ENCODE measurements at places on chromosomes 13 and 19.
A peak's percentile ranks its signal among the peaks of the same experiment; 100 is the strongest.

GRCh38 chr13:80504453-80504852 lies 163.5 kb upstream of the SPRY2 start:
- no peak for DNase-seq

DNA sequence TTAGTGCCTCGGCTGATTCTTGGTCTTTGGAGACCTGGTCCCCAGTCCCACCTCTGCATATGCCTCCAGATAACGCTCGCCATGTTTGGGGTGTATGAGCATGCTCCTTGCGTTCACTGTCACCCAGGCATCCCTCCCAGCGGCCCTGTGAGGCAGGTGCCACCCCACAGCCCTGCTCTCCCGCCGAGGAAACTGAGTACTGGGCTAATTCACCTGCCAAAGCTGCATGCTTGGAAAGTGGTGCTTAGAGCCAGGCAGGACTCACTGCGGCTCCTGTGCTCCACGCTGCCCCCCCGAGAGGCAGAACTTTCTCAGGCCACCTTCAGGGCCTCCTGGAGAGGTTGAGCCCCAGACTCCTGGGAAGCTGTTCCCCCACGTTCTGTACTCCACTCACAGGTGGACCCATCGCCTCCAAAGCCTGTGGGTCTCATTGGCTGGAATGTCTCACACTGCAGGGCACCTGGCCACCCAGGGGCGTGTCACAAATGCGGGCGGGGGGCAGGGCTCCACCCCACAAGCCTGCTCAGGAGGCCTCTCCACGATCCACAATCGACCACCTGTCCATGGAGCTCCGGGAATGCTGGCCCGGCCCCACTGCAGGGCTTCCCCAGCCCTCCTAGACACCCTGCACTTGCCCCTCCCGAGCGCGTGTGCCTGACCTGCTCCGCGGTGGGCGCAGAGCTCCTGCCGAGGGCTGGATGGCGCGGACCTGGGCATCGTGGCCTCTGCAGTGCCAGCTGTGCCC lies 64.6 kb downstream of the ATP11A start:
- no peak for DNase-seq

DNA sequence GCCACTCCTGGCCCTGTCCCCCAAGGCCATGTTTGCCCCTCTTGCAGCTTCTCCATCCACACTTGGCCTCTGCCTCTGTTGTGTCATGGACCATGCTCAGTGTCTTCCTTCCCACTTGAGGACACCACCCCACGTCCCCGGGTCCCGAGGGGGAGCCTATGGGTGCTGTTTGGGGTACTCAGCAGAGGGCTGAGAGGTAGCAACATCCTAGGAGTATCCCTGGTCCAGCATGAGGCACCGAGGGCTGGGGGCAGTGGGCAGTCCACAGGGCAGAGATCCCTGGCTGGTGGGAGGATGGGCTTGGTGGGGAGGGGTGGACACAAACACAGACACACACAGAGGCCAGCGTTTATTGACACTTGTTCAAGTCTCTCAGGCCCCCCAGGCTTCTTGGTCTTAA lies 1.7 kb downstream of the COX7A1 start:
- DNase-seq: no peak

- no peak for DNase-seq
These were observed 25.1 kb downstream of the STARD13 start for GRCh38 chr13:33260168-33261098.

- no peak for DNase-seq
These were observed 26.8 kb upstream of the MED4 start for GRCh38 chr13:48121733-48122132.

GRCh38 chr19:38229585-38230073 lies 5.6 kb upstream of the DPF1 start:
- peak; percentile 10 for DNase-seq

- DNase-seq: no peak
These were observed 223.5 kb upstream of the SLC10A2 start for GRCh38 chr13:103289681-103290080.

- DNase-seq: no peak
These were observed 11.3 kb downstream of the STX10 start for GRCh38 chr19:13138916-13139198.

DNA sequence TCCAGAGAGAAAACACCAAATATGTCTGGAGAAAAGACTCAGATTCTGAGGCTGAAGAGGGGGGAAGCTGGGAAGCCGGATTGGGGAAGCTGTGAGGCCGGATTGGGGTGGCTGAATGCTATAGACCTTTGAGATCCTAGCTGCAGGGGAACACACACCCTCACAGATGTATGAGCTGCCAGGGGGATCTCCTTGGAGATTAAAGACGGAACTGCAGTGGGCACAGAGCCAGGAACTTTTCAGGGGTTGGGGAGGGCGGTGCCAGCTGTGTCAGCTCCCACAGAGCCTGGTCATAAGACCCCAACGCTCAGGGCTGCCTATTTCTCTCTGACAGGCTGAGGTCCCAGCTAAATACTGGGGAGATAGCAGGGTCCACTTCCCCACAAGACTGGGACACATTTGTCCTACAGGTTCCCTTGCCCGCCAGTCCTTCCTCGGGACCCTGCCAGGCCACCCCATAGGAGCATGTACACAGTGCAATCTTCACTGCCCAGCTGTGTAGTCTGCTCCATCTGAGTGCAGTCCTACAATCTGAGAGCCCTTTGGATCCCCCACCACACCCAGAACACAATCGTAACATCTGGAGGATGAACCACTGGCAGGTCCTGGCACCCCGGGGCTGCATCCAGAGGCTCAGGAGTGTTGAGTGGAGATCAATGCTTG lies 1893.9 kb downstream of the PCDH9 start:
- DNase-seq: no peak

GRCh38 chr19:41096353-41096752 lies 8.1 kb downstream of the CYP2A13 start:
- no peak for DNase-seq

DNA sequence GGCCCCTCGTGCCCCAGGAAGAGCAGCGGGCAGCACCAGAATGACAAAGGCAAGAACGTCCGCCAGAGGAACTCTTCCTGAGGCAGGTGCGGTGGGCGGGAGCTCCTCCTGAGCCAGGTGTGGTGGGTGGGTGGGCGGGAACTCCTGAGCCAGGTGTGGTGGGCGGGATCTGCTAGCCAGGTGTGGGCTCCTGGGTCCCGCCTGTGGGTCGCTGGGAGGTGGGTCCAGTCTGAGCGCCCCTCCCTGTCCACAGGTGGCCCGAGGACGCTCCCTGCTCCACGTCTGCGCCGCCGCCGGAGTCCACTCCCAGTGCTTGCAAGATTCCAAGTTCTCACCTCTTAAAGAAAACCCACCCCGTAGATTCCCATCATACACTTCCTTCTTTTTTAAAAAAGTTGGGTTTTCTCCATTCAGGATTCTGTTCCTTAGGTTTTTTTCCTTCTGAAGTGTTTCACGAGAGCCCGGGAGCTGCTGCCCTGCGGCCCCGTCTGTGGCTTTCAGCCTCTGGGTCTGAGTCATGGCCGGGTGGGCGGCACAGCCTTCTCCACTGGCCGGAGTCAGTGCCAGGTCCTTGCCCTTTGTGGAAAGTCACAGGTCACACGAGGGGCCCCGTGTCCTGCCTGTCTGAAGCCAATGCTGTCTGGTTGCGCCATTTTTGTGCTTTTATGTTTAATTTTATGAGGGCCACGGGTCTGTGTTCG lies 7.0 kb upstream of the HCN2 start:
- DNase-seq: peak; percentile 39

DNA sequence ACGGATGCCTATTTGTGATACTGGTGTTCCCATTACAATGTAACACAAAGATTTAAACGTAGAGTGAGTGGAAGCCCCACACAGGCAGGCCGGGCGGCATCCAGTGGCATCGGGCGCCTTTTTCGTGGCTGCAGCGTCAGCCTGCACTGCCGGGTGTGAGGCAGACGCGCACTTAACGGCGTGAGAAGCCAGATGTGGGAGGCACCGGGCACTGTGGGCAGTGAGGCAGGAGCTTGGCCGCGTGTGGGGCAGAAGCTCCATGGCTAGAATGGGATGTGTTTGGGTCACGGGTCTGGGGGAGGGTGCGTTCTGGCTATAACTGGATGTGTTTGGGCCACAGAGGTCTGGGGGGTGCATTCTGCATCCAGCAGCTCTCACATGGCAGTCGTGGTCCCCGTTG lies 63.1 kb upstream of the F7 start:
- DNase-seq: no peak

DNA sequence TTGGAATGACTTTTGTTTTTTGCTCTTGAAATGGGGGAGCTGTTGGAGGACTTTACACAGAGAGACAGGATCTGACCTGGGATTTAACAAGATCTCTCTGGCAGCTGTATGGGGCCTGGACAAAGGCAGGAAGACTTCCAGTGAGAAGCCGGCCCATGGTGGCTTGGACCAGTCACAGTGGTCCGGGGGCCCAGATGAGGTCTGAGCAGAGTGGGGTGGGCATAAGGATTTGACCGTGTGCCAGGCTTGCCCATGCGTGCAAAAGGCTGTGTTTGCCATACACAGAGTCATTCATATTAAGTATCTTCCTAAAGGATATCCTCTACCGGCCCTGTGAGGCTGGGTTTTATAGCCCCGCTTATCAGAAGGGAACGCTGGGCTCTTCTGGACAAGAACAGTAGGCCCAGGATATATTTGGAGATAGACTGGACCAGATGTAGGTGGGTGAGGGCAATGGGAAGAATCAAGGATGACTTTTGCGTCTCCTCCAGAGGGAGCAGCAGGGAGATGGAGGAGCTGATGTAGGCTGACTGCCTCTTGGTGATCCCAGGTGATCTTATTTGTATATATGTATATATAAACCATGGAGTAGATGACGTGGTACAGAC lies 4.1 kb downstream of the SPACA6 start:
- no peak for DNase-seq

DNA sequence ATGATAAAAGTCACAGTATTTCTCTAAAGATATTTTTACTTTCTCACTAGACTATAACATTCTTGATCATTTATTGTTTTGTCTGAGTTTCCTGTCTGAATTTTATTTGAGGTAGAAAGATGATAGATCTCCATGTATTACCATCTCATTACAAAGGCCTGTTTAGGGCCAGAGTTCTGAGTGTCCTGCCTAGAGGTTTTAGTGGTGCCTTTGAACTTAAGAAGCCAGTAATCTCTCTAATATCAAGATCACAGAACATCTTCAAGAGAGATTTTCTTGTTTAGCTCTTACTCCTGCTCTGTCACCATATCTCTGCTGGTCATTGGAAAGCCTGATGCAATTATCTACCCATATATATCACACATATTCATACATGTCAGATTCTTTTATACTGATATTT lies 101.5 kb downstream of the ZAR1L start:
- no peak for DNase-seq

DNA sequence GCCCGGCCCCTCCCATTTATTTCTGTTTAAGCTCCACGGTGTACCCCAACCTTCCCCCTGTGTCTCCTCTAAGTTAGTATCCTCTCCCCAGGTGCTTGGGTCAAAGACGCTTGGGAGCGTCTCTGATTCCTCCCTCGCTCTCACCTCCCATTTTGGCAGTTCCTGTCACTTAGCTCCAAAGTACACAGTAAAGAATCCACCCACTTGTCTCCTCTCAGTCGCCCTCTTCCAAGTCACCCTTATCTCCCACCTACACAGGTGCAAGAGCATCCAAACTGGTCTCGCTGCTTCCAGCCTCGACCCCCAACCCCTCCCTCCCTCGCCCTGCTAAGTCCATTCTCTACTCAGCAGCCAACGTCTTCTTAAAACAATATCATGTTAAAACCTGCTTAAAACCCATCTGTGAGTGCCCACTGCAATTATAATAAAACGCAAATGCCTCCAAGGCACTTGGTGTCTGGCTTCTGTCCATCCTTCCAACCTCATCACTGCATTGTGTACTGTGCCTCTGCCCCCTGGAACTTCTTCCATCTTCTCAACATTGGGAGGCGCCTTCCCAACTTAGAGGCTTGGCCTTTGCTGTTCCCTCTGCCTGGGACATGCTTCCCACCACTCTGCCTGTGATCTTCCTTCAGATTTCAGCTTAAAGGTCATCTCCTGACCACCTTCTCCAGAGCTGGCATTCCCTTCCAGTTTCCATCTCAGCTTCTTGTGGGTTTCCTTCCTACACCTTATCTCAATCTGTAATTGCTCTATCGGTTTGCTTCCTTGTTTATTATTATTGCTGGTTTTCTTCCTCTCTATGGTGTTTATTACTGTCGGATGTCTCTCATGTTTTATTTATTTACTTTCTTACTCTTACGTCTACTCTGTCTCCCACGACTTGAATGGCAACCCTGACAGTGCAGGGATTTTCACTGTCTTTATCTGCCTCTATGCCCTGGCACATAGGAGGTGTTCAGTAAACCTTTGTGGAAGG lies 9.5 kb upstream of the KLK14 start:
- no peak for DNase-seq

- no peak for DNase-seq
These were observed 953 bp downstream of the DZIP1 start for GRCh38 chr13:95643571-95643935.

GRCh38 chr19:50490411-50490811 lies 13.8 kb upstream of the GARIN5A start:
- DNase-seq: no peak

DNA sequence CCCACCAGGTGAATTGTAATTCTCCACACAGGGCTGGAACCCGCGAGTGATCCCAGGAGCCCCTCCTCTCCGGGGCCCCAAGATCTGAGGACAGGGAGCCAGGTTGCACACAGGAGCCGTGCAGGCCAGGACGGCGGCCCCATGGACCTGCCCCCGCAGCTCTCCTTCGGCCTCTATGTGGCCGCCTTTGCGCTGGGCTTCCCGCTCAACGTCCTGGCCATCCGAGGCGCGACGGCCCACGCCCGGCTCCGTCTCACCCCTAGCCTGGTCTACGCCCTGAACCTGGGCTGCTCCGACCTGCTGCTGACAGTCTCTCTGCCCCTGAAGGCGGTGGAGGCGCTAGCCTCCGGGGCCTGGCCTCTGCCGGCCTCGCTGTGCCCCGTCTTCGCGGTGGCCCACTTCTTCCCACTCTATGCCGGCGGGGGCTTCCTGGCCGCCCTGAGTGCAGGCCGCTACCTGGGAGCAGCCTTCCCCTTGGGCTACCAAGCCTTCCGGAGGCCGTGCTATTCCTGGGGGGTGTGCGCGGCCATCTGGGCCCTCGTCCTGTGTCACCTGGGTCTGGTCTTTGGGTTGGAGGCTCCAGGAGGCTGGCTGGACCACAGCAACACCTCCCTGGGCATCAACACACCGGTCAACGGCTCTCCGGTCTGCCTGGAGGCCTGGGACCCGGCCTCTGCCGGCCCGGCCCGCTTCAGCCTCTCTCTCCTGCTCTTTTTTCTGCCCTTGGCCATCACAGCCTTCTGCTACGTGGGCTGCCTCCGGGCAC lies 3.9 kb downstream of the FFAR1 start:
- no peak for DNase-seq

DNA sequence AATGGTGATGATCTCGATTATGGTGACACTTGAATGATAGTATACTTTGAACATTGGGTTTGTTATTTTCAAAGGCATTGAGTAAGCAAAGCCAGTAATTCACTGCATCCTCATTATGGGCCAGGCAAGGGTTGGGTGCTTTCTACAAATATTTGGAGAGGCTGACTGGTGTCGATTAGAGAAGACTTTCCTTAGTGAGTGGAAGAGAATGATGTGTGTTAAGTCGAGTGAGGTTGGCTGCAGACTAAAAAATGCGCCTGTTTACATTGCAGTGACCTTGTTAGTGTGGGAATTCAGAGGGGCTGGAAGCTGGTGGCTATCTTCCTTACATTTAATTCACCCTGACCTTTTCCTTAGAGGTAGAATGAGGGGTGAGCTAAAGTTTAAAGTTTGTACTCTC lies 22.4 kb upstream of the RNF113B start:
- no peak for DNase-seq

- no peak for DNase-seq
These were observed at the start of gene SYDE1 for GRCh38 chr19:15107061-15108010. Gene SYDE1, plus strand, starts transcription at chr19:15107401. Its CDS starts 33 bp downstream, at chr19:15107434.

Data from inflammatory macrophage treated with lipopolysaccharide for 4 hours (primary cell).